Activated CD4-positive, alpha-beta memory T cell treated with anti-CD3 and anti-CD28 coated beads, Interleukin-2, amount 10 ng/mL, durations not matched to agents 7 days and 5 days (primary cell): ENCODE measurements at places on chromosomes 13 and 19. TPM values are rescaled to one million over a fixed set of nuclear protein-coding genes. Genes with fewer than 3 reads are reported as not detected.

- DNase-seq: no peak
Measured at GRCh38 chr13:33053397-33054066, 37.3 kb downstream of the KL start.

SEMA6B gene
- not detected for total RNA-seq

SRRM5 gene
- 0.28 TPM for total RNA-seq

GRCh38 chr19:16473875-16474392 lies 2.2 kb upstream of the EPS15L1 start:
- no peak for DNase-seq

- no peak for DNase-seq
Measured at GRCh38 chr19:46224773-46225172, 4.8 kb upstream of the IGFL1 start.

DNA sequence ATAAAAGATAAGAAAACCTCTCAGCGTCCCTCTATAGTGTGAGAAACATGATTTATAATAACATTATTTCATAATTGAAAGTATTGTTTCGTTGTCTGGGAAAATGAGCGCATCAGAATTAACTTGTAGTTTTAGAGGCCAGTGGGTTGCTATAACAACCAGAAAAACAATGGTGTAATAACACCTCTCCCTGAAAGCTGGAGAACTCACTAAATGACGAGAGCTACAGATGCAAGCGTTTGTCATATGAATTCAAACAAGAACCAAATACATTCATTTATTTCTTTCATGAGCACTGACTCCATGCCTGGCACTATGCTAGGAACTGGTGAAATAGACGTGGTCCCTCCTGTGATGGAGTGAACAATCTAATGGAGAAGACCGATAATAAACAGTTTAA lies 16.3 kb downstream of the KBTBD7 start:
- DNase-seq: no peak

PDCD5 gene
- 129 TPM for total RNA-seq

DNA sequence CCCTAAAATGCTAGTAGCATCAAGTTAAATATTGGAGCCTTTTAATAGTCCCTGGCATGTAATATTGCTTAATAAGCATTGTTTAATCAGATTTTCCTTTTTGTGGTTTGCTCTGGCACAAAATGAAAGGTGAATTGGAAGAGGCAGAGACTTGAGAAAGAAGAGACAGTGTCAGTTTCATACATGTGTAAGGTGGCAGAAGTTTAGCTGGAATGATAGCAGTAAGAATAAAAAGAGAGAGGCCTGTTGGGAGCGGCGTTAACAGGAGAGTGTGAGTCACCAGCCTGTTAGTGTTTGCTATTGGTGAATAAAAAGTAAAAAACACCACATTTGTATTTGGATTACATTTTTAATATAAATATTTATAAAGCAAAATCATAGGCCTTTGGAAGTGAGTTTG lies 145.3 kb downstream of the PDS5B start:
- no peak for DNase-seq

- DNase-seq: no peak
Measured at GRCh38 chr19:2724148-2724557, 3.0 kb upstream of the DIRAS1 start.

CGB8 gene
- total RNA-seq: not detected

- DNase-seq: no peak
Measured at GRCh38 chr19:1409204-1410005, 2.0 kb downstream of the DAZAP1 start.

APOC4 gene
- total RNA-seq: not detected

DNA sequence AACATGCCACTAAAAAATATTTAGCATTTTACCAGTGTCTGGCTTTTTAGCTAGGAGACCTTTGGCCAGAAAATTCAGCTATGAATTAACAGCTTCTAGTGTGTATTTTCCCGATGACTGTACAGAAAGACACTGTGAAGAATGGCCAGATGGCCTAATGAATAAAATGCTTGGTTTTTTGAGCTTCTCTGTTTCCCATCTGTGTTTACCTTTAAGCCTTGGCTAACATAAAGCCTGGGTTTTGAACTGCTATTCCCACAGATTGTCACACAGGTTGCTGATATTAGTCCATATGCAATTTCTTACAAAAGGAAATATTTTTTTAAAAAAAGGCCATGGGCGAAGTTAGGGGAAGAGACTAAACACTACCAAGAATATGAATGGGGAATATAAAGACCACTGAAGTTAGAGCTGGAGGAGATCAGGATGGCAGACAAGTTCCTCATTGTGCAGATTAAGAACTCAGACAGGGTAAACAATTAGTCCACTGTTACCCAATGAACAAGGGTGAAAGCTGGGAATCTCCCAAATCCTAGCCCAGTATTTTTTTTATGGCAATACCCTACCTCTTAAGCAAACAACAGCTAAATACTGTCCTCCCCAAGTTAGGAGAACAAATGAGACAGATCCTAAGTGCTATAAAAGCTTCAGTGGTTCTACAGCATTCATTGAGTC lies 95.1 kb downstream of the DCT start:
- DNase-seq: no peak

DNA sequence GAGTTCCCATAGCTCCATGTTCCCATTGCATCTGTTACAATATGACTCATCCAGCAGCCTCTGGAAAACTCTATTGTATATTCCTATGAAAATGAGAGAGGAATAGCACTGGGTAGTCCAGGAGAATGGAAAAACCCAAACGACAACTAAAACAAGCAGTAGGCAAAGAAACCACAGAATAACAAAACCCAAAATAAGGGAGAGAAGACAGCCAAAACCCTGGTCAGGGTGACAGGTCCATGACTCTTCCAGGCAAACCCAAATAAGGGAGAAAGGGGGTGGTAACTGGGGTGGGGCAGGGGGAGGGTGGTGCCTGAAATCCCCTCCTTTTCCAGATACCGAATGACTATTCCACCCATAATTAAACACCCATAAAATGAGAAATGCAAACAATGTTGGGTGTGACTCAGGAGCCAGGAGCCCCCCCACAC lies 4.0 kb upstream of the ZNF8 start:
- no peak for DNase-seq

DNA sequence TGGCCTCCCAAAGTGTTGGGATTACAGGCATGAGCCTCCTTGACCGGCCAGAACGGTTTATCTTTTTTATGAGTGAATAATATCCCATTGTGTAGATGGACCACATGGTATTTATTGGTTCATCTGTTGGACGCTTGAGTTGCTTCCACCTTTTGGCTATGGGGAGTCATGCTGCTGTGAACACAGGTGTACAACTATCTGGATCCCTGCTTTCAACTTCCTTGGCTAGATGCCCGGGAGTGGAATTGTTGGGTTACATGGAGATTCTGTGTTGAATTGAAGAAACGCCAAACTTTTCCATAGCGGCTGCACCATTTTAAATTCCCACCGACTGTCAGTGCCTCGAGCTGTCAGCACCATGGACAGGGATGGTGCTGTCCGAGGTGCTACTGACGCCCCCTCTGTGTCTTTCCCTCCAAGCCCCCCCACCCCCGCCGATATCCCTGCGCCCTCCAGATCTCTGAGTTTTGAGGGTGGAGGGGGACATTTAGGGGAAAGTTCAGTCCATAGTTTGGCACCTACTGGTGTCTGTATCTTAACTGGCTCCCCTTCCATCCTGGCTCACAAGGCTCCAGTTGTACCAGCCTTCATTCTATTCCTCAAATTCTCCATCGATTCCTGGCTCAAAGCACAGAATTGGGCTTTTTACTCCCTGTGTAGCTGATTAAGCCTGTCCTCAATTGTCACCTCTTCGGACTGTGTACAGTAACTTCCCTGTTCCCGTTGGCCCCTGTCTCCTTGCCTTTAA lies 27.3 kb downstream of the PNPLA6 start:
- DNase-seq: no peak

DNA sequence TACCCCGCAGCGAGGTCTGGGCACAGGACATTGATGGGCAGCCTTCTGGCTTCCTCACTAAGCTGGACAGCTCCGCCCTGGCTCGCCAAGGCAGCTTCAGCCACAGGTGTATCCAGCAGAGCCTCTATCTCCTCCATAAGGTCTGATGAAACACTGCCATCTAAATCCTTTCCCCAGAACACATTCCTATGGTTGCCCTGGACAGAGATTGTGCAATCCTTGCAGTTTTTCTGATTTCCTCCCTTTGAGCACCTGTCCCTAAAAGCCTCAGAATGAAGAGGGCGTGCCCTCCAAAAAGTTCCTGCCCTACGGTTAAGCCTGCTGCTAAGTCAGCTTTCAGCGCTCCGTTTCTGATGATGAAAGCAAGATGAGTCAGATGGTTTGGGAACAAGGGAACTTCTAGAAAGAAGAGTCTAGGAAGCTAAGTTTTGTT lies 21.0 kb downstream of the CLEC4M start:
- no peak for DNase-seq

KCTD12 gene
- total RNA-seq: 7.1 TPM

GPR183 gene
- 46.2 TPM for total RNA-seq

STOML3 gene
- not detected for total RNA-seq

SPTBN4 gene
- 0.60 TPM for total RNA-seq

DNA sequence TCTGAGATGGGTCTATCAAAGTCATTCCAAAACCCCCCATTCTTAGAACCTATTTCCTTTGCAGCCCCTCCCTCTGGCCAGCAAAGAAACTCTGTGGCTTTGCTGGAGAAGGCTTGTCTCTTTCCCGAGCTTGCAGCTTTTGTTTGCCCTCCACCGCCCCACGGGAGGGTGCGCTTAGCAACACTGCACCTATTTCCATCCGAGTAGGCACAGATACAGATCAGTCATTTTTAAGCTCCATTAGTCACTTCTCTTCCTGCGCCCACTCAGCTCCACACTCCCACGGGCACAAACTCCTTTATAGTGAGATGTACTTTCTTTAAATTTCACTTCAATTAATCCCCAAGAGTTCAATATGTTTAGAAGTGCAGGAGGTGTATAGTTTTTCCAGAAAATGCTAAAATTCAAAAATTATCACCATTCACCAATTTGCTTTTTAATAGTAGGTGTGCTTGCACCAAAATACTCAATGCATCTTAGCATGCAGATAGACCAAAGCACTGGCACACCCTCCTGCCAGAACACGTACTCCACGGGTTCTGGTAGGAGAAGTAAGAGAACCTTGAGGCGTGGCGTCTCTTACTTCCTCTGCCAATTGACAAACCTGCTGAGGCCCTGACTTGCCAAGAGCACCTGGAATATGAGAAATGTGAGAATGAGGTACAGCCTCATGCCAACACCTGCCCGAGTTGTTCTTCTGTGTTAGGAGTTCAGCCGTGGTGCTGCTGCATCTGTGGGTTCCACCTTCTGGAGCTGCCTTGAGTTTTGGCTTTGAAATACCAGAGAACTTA lies 183.7 kb downstream of the TEX29 start:
- no peak for DNase-seq

HTR2A gene
- not detected for total RNA-seq

KLHL26 gene
- total RNA-seq: 10.8 TPM

DNA sequence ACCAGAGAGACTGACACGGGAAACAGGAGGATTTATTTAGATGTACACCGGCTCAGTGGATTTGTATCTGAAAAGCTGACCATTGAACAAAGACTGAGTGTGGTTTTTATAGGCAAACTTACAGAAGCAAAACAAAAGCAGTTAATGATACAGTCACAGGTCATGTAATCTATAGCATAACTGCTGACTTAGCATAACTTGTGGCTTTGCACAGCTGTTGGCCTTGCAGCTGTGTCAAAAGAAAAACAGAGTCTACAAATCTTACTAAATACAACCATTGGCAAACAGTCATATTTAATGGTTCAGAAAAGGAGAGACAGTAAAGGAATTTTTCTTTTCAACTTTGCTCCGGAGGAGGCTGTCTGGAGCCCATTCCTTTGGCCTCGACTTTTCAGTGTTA lies 2.3 kb upstream of the ILF3 start:
- no peak for DNase-seq

CCDC70 gene
- total RNA-seq: not detected

GRCh38 chr13:111620586-111620985 lies 300.1 kb downstream of the TEX29 start:
- DNase-seq: no peak

DNA sequence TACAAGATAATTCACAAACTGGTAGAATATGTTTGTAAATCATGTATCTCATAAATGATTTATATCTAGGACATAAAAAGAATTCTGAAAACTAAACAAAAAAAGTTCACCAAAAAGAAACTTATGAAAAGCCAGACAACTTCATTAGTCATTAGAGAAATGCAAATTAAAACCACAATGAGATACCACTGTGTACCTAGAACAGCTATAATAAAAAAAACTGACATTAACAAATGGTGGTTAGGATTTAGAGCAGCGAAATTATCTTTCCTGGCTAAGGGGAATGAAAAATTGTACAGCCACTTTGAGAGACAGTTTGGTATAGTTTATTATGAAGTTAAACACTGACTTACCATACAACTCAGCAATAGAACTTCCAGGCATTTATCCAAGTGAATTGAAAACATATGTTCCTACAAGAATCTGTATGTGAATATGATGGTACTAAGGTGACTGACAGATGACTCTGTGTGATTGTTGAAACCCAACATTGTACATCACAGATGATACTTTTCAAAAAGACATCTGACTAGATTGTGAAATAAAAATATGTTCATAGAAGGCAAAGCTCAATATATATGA lies 41.8 kb downstream of the UGGT2 start:
- no peak for DNase-seq

- no peak for DNase-seq
Measured at GRCh38 chr19:16684216-16684615, 23.3 kb downstream of the TMEM38A start.

IGFL1 gene
- total RNA-seq: not detected

DNA sequence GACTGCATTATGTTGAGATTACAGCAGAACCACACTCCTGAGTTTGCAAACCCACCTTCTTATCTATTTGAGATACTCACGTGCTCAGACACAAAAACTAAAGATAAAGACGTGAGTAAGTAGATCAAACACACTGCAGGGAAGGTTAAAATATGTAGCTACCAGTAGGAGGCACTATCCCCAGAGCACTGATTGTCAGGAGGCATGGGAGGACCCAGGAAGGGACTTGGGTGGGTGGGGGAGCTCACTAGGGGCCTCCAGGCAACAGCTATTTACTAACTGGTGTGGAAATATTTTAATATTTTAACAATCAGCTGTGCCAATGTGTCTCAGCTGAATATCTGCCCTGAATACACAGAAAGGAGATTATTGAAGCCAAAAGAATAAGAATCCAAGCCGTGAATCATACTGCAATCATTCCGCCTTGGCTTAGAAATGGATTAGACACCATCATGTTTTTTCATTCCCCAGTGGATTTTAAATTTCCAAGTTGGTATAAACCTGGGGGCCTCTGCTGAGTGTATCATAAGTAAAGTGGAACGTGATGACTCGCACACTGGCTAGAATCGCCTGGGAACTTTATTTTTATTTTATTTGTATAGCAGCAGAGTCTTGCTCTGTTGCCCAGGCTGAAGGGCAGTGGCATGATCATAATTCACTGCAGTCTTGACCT lies 73.2 kb upstream of the CACNA1A start:
- DNase-seq: no peak

DNA sequence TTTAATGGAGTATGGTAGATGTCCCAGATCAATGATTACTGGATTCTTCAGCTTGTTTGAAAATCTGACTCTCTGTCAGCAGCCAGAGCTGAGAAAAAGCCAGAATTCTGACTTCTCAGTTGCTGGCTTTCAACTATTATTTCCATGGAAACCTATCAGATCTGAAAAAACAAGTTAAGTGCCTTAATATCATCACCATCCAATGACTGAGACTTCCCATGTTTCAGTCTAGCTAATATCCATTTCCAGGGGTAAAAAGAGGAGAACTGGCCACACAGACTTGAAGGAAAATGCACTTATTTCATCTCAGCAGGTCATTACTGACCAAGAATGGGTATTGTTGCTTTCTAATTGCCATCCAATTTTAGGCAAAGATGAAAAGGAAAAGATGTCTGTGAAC lies 75.2 kb downstream of the TNFSF11 start:
- DNase-seq: no peak

- no peak for DNase-seq
Measured at GRCh38 chr13:39874331-39875053, 219.0 kb downstream of the COG6 start.
